ENCODE measurements at places on chromosomes 2 and 18. TPM values are rescaled to one million over a fixed set of nuclear protein-coding genes. Genes with fewer than 3 reads are reported as not detected.

The TSN gene
- total RNA-seq, result 65.3 TPM

The CCBE1 gene
- total RNA-seq, result not detected

The COQ10B gene
- 33.2 TPM for total RNA-seq

The SLC8A1 gene
- 0.22 TPM for total RNA-seq

The DBI gene
- total RNA-seq, result 41.5 TPM

The CFC1 gene
- total RNA-seq, result not detected

The NEU2 gene
- not detected for total RNA-seq

The PTH2R gene
- 0.25 TPM for total RNA-seq

The VAMP8 gene
- total RNA-seq, result 71.4 TPM

The HOXD1 gene
- total RNA-seq, result not detected

The PKDCC gene
- total RNA-seq, result not detected

The SLC23A3 gene
- total RNA-seq, result 2.7 TPM

The GALNT14 gene
- 0.36 TPM for total RNA-seq

The LAMA3 gene
- not detected for total RNA-seq

The MC4R gene
- total RNA-seq, result not detected

- no peaks in the 10 kb centered on the region for H3K36me3 ChIP-seq
- H3K4me1 ChIP-seq, result peaks cover 13% of the 10 kb centered on the region
- DNase-seq, result no peak
- no peak overlapping the region for H3K4me3 ChIP-seq
- H3K27ac ChIP-seq, result no peak overlapping the region
- peaks cover 50% of the 10 kb centered on the region for H3K27me3 ChIP-seq
Observed at GRCh38 chr2:143935482-143935752, 584.5 kb downstream of the ZEB2 start.

GRCh38 chr2:51025906-51026555, 5.9 kb downstream of the NRXN1 start:
- H3K4me1 ChIP-seq, result no peaks in the 10 kb centered on the region
- H3K36me3 ChIP-seq, result no peaks in the 10 kb centered on the region
- no peak for DNase-seq

- no peaks in the 10 kb centered on the region for H3K36me3 ChIP-seq
- peak overlapping the region; percentile 73 for H3K27ac ChIP-seq
- H3K27me3 ChIP-seq, result peaks cover 17% of the 10 kb centered on the region
Observed at GRCh38 chr2:10497797-10498251, 49.7 kb upstream of the ODC1 start.

GRCh38 chr2:27291865-27292264, 9.6 kb downstream of the TRIM54 start:
- H3K4me1 ChIP-seq, result no peaks in the 10 kb centered on the region
- H3K36me3 ChIP-seq, result no peaks in the 10 kb centered on the region
- DNase-seq, result no peak
- H3K27me3 ChIP-seq, result peaks cover 7% of the 10 kb centered on the region
- peak overlapping the region; percentile 72 for H3K27ac ChIP-seq

DNA sequence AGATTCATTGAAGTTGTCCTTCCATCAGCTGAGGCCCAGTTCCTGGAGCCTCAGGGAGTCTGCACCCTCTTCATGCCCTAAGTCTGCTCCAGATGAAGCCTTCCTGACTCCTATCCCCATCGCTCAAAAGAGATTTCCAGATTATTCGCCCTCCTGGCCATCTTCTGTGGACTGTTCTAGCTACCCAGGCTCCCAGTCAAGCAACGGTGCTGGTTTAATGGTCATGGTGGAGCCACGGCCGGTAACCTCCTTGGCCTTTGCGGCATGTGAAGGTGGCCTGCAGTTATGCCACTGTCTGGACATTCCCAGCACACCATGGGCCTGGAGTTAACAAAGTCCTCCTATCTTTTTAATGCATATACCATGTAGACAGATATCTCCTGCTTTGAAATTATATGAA, 140.1 kb upstream of the ASB18 start:
- peaks cover 3% of the 10 kb centered on the region for H3K36me3 ChIP-seq
- H3K4me3 ChIP-seq, result no peak overlapping the region
- H3K27ac ChIP-seq, result no peak overlapping the region
- H3K4me1 ChIP-seq, result peaks cover 2% of the 10 kb centered on the region
- H3K27me3 ChIP-seq, result no peaks in the 10 kb centered on the region
- DNase-seq, result no peak

DNA sequence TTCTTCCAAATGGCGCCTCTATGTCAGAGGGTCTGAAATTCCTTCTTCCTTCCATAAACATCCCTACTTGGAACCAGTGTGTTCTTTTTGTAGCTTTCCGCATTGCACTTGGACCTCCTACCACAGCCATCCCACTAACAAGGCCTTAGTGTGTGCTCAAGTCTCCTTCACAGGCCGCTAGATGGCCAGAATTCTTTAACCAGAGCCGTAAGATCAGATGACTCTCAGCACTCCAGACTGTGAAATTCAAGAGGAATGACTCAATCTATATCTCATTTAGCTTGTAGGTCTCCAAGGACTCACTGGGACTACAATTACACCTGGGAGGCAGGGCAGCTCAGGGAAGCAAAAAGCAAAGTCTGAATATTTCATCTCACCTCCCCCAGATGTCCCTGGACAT, 298.9 kb downstream of the EIPR1 start:
- DNase-seq, result no peak
- H3K27me3 ChIP-seq, result peaks cover 24% of the 10 kb centered on the region
- no peaks in the 10 kb centered on the region for H3K36me3 ChIP-seq
- H3K4me3 ChIP-seq, result no peak overlapping the region
- H3K27ac ChIP-seq, result no peak overlapping the region

DNA sequence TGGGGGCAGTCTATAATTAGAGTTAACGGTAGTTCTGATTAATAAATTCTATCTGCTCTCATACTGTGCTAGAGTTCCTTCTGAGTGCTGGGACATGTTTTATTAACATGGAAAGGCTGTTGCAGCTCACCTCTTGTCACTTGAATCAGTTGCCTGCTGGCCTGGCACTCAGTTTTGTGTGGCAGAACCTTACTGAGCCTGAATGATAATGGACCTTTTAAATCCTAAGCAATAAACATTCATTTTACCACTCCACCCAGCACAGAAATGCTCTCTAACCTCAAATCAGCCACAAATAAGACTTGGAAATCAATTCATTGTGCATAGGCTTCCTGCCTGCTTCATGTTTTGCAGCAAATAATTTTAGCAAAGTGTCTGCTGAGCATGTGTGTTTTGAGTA, 115.0 kb upstream of the RBMS1 start:
- H3K27ac ChIP-seq, result no peak overlapping the region
- peaks cover 27% of the 10 kb centered on the region for H3K4me1 ChIP-seq
- H3K4me3 ChIP-seq, result no peak overlapping the region
- no peaks in the 10 kb centered on the region for H3K36me3 ChIP-seq

DNA sequence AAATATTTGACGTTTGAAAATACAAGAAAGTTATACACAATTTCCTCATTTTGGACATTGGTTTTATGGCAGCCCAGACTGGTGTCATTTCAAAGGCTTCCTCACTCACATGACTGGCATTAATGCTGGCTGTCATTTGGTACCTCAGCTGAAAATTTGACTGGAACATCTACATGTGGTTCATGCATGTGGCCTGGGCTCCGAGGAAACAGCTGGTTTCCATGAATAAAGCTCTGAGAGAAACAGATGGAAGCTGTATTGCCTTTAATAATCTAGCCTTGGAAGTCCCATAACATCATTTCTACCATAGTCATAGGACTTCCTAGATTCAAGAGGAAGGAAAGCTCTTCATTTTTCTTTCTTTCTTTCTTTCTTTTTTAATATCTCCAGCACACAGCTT, 42.9 kb upstream of the RIT2 start:
- no peak overlapping the region for H3K27ac ChIP-seq
- no peaks in the 10 kb centered on the region for H3K4me1 ChIP-seq
- H3K4me3 ChIP-seq, result no peak overlapping the region
- H3K27me3 ChIP-seq, result no peaks in the 10 kb centered on the region

DNA sequence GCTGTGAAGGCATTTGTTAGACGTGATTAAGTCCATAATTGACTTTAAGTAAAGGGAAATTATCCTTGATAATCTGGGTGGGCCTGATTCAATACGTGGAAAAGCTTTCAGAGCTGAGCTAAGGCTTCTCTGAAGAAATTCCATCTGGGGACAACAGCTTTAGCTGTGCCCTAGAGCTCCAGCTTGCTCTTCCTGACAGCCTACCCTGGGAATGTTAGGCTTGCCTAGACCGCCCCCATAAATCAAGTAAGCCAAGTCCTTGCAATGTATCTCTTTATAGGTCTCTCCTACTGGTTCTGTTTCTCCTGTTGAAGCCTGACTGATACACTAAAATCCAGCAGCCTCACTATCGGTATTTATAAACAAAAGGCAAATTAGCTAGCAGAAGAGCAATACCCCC, 160.0 kb downstream of the STK39 start:
- H3K4me1 ChIP-seq, result peaks cover 28% of the 10 kb centered on the region
- no peak for DNase-seq
- peaks cover 5% of the 10 kb centered on the region for H3K36me3 ChIP-seq
- H3K27ac ChIP-seq, result no peak overlapping the region

DNA sequence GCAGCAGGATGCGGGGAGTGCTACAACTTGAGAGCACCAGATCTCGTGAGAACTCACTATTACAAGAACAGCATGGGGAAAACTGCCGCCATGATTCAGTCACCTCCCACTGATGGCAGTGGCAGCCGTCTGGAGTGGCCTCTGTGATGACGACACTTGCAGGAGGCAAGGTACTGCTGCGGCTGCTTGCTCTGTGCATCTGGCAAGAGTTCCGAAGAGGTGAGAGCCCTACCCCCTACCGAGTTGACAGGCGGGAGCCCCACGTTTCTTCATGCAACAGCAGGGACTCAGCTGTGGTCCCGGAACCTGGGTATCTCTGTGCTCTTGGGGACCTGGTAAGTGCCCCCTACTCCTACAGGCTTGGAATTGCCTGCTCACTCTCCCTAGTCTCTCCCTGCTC, 1672.7 kb upstream of the TMEFF2 start:
- no peaks in the 10 kb centered on the region for H3K4me1 ChIP-seq
- H3K27ac ChIP-seq, result no peak overlapping the region
- H3K36me3 ChIP-seq, result no peaks in the 10 kb centered on the region
- H3K4me3 ChIP-seq, result no peak overlapping the region

- no peaks in the 10 kb centered on the region for H3K36me3 ChIP-seq
- H3K27me3 ChIP-seq, result peaks cover 8% of the 10 kb centered on the region
- no peaks in the 10 kb centered on the region for H3K4me1 ChIP-seq
- no peak for DNase-seq
- no peak overlapping the region for H3K4me3 ChIP-seq
- H3K27ac ChIP-seq, result no peak overlapping the region
Observed at GRCh38 chr2:234632527-234633391, 135.9 kb upstream of the ARL4C start.

- no peak for DNase-seq
- H3K27ac ChIP-seq, result no peak overlapping the region
- no peaks in the 10 kb centered on the region for H3K36me3 ChIP-seq
- H3K27me3 ChIP-seq, result peaks cover 2% of the 10 kb centered on the region
Observed at GRCh38 chr2:205637320-205637602, 45.0 kb upstream of the NRP2 start.

GRCh38 chr2:217740756-217741155, 262.0 kb downstream of the TNS1 start:
- H3K4me3 ChIP-seq, result no peak overlapping the region
- no peaks in the 10 kb centered on the region for H3K4me1 ChIP-seq
- DNase-seq, result no peak
- H3K27ac ChIP-seq, result no peak overlapping the region
- H3K36me3 ChIP-seq, result no peaks in the 10 kb centered on the region

GRCh38 chr2:12254280-12254860, 462.4 kb upstream of the TRIB2 start:
- H3K27ac ChIP-seq, result no peak overlapping the region
- H3K27me3 ChIP-seq, result no peaks in the 10 kb centered on the region
- H3K36me3 ChIP-seq, result no peaks in the 10 kb centered on the region
- no peak overlapping the region for H3K4me3 ChIP-seq
- no peak for DNase-seq

DNA sequence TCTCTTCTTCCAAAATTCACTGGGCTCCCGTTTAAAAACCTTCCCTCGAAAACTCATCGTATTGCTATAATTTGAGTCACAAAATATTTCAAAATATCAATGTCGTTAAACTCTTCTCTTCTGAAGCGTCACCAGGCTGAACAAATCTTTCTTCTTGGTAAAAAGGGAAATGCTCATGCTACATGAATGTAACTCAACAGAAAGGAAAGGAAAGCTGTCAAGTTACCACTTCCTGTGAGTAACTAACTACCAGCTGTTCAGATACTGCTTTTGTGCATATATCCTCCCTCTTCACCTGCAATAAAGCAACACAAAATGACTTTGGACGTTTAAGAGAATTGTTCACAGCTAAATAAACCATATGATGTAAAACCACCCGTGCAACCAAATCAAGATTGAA, 95.4 kb downstream of the DOCK10 start:
- peak overlapping the region; percentile 89 for H3K27ac ChIP-seq
- H3K27me3 ChIP-seq, result no peaks in the 10 kb centered on the region
- peaks cover 39% of the 10 kb centered on the region for H3K4me1 ChIP-seq
- no peak for DNase-seq
- H3K4me3 ChIP-seq, result peak overlapping the region; percentile 95

- no peak overlapping the region for H3K4me3 ChIP-seq
- H3K36me3 ChIP-seq, result no peaks in the 10 kb centered on the region
- no peak overlapping the region for H3K27ac ChIP-seq
- DNase-seq, result no peak
Observed at GRCh38 chr2:238155761-238156694, 2.7 kb upstream of the ERFE start.

DNA sequence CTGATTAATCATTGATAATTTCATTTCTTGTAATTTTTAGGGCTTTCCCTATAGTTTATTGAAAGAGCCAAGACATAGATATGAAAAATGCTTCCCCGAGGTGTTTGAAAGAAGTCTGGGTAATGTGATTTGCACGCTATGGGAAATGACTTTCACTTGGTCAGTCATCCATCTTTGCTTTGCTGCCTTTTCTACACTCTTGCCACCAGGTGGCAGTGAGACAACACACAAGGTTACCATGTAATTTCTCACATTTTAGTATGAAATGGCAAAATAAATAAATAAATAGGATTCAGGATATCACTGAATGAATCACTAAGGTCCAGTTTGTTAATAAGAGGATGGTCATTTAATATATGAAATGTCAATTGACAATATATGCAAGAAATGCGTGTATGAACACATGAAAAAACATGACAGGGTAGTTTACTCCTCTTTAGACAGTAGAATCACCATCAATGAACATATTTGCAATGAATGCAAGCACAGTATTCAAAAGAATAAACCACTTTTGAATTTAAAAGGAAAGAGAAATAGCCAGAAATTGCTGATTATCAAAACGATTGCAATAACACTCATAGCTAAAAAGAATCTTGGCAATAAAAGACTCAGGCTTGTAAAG, 52.2 kb upstream of the KCNH7 start:
- H3K4me3 ChIP-seq, result no peak overlapping the region
- H3K4me1 ChIP-seq, result no peaks in the 10 kb centered on the region
- DNase-seq, result no peak
- H3K27me3 ChIP-seq, result no peaks in the 10 kb centered on the region

GRCh38 chr18:65206551-65207260, 544.1 kb upstream of the CDH7 start:
- no peaks in the 10 kb centered on the region for H3K36me3 ChIP-seq
- no peak overlapping the region for H3K4me3 ChIP-seq
- H3K4me1 ChIP-seq, result no peaks in the 10 kb centered on the region
- no peaks in the 10 kb centered on the region for H3K27me3 ChIP-seq

DNA sequence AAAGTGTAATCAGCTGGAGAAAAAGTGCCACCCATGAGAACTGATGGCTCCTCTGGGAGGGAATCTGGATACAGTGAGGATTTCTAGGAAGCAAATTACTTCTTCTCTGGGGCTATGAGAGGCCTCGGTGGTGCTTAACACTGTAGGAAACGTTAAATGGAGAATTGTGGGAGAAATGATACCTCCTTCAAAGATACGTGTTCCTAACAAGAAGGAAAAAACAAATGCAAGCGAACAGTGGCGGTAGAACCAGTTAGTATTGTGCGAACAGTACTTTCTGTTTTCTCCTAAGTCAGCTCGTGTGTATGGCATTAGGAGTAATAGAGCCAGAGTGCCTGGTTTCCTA, 587 bp upstream of the MTIF2 start:
- peaks cover 26% of the 10 kb centered on the region for H3K4me1 ChIP-seq
- peak; percentile 13 for DNase-seq
- no peaks in the 10 kb centered on the region for H3K27me3 ChIP-seq
- peak overlapping the region; percentile 98 for H3K27ac ChIP-seq
- H3K36me3 ChIP-seq, result peaks cover 2% of the 10 kb centered on the region
- peak overlapping the region; percentile 96 for H3K4me3 ChIP-seq

Data from naive thymus-derived CD8-positive, alpha-beta T cell (primary cell).